ENCODE measurements at places on chromosomes 5 and 9.

DNA sequence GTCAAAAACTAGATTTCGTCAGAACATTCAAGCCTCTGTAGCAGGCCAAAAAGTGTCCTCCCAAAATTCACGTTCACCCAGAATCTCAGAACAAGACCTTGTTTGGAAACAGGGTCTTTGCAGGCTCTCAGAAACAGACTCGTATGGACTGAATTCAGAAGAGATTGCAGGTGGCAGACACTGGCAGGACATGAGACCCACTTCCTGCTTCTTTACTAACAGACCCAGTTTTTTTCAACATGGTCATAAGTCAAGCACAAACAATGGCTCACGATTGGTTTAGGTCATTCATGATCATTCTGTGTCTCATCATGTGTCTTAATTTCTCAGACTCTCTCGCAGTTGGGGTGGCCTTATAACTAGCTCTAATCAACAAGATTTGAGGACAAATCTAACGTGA lies 5.4 kb upstream of the TENT4A start:
- DNase-seq = no peak

DNA sequence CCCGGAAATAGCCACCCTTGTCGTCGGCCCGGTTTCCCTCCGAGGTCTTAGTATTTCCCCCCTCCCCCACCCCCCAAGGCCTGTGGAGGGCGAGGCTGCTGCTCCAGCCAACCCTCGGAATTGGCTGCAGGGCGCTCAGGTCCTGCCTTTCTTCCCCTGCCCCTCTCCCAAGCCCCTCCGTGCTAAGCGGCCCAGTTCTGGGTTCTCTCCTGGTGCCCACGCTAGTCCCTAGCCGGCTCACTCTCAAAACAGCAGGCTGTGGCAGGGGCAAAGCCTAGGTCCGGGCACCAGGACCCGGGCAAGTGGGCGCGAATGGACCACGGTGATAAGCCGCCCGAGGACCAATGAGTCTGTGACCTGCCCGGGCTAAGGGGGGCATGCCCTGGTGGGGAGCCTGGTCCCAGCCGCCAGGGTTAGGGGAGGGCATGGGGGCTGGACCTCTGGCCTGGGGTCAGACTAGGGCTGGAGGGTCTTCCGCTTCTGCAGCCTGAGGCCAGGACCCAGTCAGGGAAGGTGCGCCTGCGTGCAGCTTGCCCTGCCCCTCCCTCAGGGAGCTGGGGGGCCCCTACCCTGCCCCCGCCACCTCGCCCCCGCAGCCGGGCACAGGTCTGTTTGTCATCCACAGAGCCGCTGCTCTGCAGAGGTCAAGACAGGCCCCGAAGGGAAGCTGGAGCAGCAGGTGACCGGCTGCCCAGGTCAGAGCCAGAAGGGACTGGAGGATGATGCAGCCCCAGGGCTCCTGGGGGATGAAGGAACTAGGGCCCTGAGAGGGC lies 5.0 kb upstream of the IRX4 start:
- DNase-seq = no peak

DNA sequence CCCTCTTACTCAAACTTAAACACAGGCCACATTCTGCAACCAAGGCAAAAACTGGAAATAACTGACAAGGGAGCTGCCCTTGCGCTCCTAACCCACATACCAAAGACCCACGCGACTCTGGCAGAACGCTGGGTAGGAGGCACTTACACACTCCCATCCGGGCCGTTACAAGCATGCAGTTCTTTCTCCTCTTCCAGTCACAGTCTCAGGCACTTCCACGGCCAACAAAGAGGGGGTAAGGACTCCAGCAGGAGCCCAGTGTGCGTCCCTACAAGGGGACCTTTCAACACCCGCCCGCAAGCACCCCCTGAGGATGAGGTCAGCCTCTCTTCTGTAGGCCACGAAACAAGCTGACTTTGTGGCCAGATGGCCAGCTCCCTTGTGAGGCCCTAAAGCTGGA lies 57.4 kb downstream of the SERINC5 start:
- no peak for DNase-seq

- DNase-seq = no peak
These were observed 21.2 kb upstream of the ATOSB start for GRCh38 chr9:35136866-35137265.

GRCh38 chr9:94922691-94923107 lies 196.2 kb downstream of the AOPEP start:
- no peak for DNase-seq

- no peak for DNase-seq
These were observed 1989.3 kb upstream of the WWC1 start for GRCh38 chr5:166302166-166302565.

DNA sequence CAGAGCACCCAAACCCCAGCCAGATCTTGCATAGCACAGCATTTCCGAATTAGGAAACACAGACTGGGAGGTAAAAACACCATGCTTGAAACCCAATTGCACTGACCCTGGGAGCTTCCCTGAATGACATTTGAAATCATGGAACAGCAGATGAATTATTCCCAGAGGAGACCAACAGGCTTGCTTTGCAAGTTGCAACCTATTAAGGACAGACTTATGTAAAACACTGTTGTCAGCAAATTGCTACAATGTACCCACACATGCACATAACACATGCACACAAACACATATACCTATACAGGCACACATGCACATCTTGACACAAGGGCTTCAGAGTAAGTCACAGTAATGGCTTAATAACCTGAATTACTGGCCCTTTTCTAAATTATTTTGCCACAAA lies 984.8 kb downstream of the DNAH5 start:
- no peak for DNase-seq

- DNase-seq = no peak
These were observed 290.6 kb downstream of the OSTF1 start for GRCh38 chr9:75378926-75379325.

GRCh38 chr9:80501635-80502034 lies 929.9 kb downstream of the TLE4 start:
- DNase-seq = peak; percentile 32

DNA sequence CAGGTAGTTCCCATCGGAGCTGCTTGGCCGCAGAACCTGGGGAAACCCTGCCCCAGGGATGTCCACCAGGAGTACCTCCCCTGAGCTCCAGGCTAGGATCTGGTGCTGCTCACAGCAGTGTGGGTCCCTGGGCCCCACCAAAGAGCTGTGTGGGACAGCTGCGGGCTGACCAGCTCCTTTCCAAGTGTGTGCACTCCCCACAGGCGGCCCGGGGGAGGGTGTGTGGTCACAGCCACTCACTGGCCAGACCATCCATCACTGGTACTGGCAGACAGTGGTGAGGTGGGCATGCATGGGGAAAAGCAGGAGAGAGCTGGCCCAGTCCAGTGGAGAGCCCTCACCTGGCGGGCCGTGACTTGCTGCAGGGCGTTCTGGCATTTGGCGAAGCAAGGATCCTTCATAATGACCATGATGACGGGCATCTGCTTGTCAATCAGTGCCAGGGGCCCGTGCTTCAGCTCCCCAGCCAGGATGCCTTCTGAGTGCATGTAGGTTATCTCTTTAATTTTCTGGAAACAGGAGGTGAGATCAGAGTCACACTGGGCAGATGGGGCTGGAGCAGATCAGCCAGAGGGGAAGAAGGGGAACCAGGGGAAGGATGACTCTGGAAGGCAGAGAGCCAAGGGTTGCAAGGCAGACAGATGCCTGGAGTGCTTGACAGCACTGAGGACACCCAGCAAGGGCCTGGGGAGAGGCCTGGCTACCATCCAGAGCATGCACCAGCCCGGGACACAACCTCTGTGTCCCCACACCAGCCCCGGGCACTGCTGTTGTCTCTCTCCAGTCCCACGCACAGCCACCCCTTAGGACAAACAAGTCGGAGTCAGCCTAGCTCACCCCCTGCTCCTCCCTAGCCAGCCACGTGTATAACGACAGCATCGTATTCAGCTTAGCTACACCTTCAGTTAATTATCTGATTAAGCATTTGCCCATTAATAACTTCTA lies 12.8 kb upstream of the MAPK9 start:
- no peak for DNase-seq

- no peak for DNase-seq
These were observed 59.4 kb downstream of the ANXA1 start for GRCh38 chr9:73210886-73211666.

GRCh38 chr5:98657559-98657958 lies 115.9 kb upstream of the RGMB start:
- DNase-seq = no peak

DNA sequence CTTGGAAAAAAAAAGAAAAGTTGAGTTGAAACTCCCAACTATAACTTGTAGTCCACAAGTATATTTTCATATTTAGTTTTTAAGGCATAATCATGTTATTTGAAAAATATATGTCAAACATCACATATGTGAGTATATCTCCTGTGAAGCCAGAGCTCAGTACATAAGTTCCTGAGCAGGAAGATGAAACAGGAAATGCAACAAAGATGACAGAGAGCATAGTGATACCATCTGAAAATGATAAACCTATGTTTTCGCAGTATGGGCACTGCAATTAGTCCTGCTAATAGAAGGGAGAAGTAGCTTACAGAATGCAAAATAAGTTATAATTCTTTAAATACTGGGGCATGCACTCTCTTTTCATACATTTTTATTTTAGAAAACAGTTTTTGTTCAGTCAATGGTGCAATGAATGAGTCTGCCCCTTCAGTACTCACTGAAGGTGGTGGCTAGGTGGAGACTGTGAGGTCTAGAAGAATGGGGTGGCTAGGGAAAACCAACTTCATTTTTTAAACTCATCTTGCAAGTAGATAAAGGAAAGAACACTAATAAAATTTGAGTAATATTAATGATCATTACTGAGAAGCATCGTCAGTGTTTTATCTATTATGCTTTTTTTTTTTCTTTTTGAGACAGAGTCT lies 54.1 kb upstream of the FYB1 start:
- DNase-seq = no peak
